HepG2 (cell line): ENCODE measurements at places on chromosomes 13 and 19. TPM values are rescaled to one million over a fixed set of nuclear protein-coding genes. Genes with fewer than 3 reads are reported as not detected.

Gene NLRP5
- not detected in 2 replicates for total RNA-seq

Gene SH2D3A
- total RNA-seq = 0.60 and 1.0 TPM in 2 replicates

Gene ZNF441
- 10.0 and 18.0 TPM in 2 replicates for total RNA-seq

Gene NCAN
- total RNA-seq = not detected in 2 replicates

GRCh38 chr13:45180713-45181601 lies 19.9 kb downstream of the KCTD4 start:
- no peak for DNase-seq
- no peak overlapping the region for H3K27ac ChIP-seq
- no peaks in the 10 kb centered on the region for H3K27me3 ChIP-seq
- peaks cover 31% of the 10 kb centered on the region for H3K4me1 ChIP-seq

DNA sequence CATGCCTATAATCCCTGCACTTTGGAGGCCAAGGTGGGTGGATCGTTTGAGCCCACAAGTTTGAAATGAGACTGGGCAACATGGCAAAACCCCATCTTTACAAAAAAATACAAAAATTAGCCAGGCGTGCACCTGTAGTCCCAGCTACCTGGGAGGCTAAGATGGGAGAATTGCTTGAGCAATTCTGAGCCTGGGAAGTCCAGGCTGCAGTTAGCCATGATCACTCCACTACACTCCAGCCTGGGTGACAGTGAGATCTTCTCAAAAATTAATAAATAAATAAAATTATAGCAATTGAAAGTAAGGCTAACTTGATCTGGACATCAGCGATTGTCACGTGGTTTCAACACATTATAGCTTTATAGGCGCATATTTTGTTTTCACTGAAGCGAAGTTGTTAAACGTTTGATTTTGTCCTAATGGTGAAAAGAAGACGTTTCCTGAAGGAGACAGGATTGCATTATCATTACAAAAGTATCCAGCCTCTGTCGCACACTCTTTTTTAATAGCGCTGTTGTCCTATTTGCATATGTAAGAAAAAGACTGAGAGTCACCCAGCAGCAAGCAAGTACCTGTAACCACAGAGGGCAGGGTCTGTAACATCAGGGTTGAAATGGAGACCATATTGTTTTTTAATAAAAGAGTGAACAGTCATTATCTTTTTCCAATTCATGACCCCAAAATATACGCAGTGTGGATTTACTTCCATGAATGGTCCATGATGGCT lies 335.7 kb downstream of the DCT start:
- no peak overlapping the region for H3K4me3 ChIP-seq
- H3K4me1 ChIP-seq = peaks cover 6% of the 10 kb centered on the region; the same call in 1 of the 2 replicates
- H3K27me3 ChIP-seq = no peaks in the 10 kb centered on the region
- no peak for DNase-seq
- no peaks in the 10 kb centered on the region for H3K36me3 ChIP-seq
- no peak overlapping the region for H3K27ac ChIP-seq

- no peaks in the 10 kb centered on the region for H3K4me1 ChIP-seq
- H3K27ac ChIP-seq = no peak overlapping the region
- peak; percentile 10 for DNase-seq
- peaks cover 8% of the 10 kb centered on the region; the same call in 2 of the 3 replicates for H3K36me3 ChIP-seq
- H3K27me3 ChIP-seq = no peaks in the 10 kb centered on the region
Measured at GRCh38 chr19:37699057-37699456, 20.5 kb downstream of the ZNF607 start.

DNA sequence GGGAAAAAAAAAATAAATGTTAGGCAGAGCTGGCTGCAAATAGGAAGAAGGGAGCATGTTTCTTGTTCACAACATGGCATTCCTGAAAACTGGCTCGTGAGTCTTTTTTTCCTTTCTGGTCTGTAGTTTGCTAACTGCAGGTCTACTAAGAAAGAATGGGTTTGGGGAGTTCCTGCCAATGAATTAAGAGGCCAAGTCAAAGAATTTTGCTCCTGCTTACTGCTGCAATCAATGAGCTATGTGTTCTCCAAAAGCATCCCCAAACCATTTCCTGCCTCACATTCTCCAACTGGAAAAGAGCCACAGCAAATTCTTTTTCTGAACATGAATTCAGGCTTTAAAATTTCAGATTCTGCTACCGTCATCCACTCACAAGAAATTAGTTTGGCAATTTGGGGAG lies 88.6 kb downstream of the DCT start:
- DNase-seq = no peak
- no peaks in the 10 kb centered on the region for H3K4me1 ChIP-seq
- no peak overlapping the region for H3K4me3 ChIP-seq
- no peak overlapping the region for H3K27ac ChIP-seq
- no peaks in the 10 kb centered on the region for H3K36me3 ChIP-seq

DNA sequence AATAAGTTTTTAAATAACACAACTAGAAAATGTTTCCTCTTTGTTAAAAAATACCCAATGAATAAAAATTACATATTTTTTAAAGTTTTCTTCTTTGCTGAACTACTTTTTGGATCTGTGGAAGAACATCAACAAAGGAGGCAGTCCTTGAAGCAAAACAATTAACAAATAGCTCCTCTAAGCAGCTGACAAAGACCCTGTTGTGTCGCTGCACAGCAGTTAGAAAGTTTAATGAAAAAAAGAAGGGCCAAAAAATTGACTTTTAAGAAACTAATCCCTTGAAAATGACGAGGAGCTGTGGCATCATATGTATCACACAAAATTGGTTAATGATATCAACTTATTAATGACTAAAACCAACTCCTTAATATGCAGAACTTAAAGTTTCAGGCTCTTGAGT lies 72.1 kb downstream of the SLITRK1 start:
- no peaks in the 10 kb centered on the region for H3K27me3 ChIP-seq
- no peak for DNase-seq
- H3K4me3 ChIP-seq = no peak overlapping the region
- H3K27ac ChIP-seq = no peak overlapping the region
